Stimulated activated CD8-positive, alpha-beta memory T cell treated with anti-CD3 and anti-CD28 coated beads, Interleukin-4, amount 100 ng/mL, for 4 hours (primary cell): ENCODE measurements at places on chromosomes 5 and 9.
A peak's percentile ranks its signal among the peaks of the same experiment; 100 is the strongest.

DNA sequence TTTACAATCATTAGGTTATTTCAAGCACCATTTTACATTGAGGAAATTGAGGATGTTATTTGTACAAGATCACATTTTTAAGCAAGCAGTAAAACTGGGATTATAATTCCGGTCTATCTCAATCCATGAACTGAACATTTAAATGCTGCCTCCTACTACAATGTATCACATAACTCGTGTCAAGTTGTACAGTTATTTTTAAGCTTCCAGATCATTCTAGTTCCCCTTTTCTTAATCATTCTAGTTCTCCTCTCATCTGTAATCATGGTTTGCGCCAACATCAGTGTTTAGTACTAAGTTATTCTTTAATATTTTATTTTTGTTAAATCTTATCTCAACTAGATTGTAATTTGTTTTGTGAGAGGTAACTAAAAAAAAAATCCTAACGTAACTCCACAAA lies 2.4 kb upstream of the UHRF2 start:
- no peak for DNase-seq

DNA sequence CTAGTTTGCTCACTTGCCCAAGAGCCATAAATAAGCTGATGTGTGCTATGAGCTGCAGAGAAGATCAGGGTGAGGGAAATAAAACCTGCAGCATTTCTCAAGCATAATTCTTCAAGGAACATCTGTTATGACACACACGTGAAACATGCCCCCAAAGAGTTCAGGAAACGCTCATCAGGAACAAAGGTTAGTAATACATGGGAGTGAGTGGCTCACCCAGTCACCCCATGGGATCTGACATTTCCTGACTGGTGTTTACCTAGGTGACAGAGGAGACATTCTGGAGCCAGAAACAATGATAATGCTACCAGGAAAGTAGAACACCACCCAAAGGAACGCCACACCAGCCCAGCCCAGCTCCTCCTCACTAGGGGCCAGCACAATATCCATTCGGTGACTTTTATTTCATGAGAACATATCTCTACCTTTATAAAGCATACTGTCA lies 66.0 kb downstream of the FRMD3 start:
- DNase-seq, result no peak

GRCh38 chr9:113360242-113360842 lies 11.0 kb downstream of the BSPRY start:
- no peak for DNase-seq

DNA sequence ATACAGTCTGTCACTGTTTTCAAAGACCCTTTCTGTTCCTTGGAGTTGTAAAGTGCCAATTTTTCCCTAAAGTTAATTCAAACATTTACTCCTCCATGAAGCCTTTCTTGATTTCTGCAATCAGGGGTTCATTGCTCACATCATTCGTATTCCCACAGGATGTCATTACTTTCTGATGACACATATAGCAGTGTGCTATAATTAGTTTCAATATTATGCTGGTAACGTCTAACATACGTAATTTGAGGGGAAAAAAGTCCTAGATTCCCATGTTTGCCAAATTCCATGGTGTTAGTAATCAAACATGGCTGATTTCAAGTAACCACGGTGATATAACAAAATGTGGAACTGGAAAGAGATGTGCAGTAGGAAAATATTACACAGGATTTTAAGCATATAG lies 468.2 kb upstream of the MEF2C start:
- DNase-seq, result no peak

GRCh38 chr9:130078547-130078946 lies 24.8 kb downstream of the GPR107 start:
- no peak for DNase-seq

DNA sequence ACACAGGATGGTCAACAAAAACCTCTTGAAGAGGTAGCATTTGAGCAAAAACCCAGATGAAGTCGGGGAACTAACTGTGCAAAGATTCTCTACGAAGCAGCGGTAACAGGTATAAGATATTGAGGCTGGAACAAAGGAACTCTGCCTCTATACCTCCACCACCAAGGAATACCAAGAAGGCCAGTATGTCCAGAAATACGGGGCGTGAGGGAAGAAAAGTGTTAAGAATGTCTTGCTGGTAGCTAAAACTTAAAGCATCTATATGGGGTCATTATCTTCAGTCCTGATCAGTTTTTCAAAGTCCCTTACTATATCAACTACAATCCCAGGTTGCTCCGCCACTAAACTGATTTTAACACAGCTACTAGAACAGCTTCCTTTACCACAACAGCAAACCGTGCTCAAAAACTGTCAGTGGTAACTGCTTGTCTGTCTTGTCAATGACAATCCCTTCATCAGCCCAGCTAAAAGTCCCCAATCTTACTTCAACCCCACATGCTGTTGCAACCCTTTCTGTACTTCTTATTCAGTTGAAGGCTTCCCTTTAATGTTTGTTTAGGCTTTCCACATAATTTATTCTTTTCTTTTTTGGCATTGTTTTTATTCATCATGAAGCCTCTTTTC lies 9.4 kb downstream of the PAM start:
- no peak for DNase-seq

DNA sequence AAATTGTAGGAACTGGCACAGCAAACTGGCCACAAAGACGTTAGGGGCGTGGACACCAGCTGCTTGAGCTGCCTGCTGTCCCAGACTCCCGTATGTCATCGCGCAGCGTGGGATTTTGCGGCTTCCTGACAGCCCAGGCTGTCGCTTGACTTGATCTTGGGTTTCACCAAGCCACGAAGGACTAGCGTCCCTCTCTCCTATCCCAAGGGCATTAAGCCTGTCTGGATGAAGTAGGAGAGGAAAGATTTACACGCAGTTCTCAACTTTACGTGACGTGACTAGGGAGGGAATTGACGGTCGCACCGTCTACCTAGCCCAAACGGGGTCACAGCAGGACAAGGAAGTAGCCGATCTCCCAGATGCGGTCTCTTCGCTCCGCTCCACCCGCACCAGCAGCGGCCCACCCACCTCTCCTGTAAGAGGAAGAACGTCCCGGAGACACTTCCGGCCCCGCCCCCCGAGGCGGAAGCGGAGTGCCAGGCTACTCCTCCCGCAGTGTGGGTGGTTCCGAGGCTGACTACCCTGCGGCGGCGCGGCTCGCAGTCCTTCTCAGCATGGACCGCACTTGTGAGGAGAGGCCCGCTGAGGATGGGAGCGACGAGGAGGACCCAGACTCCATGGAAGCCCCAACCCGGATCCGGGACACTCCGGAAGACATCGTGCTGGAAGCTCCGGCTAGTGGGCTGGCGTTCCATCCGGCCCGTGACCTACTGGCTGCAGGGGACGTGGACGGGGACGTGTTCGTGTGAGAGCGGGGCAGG lies at the start of gene WDR55:
WDR55 (plus strand) TSS at position 546 of the 761 bp plus-strand sequence; CDS start at position 555, 9 bp downstream.
- peak; percentile 93 for DNase-seq

GRCh38 chr5:77709340-77709739 lies 66.8 kb downstream of the TBCA start:
- no peak for DNase-seq

GRCh38 chr5:159092972-159093371 lies 6.7 kb downstream of the EBF1 start:
- no peak for DNase-seq

DNA sequence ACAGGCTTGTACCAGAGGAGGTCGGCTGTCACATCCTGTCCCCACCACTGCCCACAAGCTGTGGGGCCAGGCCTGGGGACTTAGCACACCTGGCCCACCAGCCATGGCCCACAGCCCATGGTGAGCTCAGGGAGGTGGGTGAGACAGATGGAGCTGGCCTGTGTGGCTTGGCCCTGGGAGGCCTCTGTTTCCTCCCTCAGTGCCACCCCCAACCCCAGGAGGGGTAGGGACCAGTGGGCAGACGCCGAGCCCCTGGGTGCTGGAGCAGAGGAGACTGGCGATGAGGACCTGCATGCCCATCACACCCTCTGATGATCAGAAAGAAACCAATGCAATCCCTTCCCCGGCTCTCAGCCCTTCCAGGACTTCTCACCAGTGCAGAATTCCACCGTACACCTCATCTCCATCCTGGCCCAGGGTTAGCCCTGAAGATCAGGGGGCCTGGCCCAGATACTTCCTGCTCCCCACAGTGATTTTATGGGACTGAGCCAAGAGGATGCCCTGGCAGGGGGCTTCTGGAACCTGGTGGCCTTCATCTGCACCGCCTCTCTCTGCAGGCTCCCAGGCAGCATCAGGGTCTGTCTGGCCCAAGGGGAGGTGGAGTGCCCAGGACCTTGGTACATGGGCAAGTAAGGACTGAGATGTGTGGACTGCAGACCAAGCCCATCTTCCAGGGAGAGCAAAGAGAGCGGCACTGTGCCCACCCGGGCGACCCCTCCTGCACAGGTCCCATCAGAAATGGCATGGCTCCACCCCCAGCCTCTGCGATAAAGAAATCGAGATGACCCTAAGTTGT lies 16.9 kb upstream of the NKD2 start:
- DNase-seq, result no peak

DNA sequence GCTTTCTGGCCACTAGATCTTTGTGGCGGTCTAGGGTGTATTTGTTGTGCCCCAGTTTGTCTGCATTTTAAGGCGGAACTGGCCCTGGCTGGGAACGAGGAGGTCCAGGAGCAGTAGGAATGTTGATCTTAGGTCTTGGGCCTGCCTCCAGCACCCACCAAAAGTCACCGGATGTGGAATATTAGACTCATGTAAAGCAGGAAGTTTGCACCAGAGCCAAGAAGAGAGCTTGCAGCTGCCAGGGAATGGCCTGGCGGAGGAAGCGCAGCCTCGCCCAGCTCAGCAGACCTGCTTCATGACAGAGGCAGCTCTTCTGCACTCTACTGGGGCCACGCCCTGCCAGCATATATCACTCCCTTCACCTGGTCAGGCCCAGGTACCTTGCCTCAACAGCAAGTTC lies 3.3 kb downstream of the GPX3 start:
- no peak for DNase-seq

- no peak for DNase-seq
These were observed 13.4 kb upstream of the TXNDC8 start for GRCh38 chr9:110351009-110351467.

GRCh38 chr5:88925692-88926490 lies 42.9 kb upstream of the MEF2C start:
- DNase-seq, result no peak

- no peak for DNase-seq
These were observed 111.3 kb upstream of the ADRA1B start for GRCh38 chr5:159805021-159805420.

GRCh38 chr5:79464695-79465332 lies 49.1 kb downstream of the HOMER1 start:
- no peak for DNase-seq
